K562 (cell line): ENCODE measurements at places on chromosomes 2 and 18. TPM values are rescaled to one million over a fixed set of nuclear protein-coding genes. Genes with fewer than 3 reads are reported as not detected.

Gene POTEI
- 3.7 and 3.9 TPM in 2 replicates for total RNA-seq

Gene KANSL1L
- 2.2 and 2.8 TPM in 2 replicates for total RNA-seq

Gene ALKAL2
- total RNA-seq, result not detected in 2 replicates

Gene STK11IP
- total RNA-seq, result 20.6 and 21.7 TPM in 2 replicates

Gene NGEF
- total RNA-seq, result 0.09 and 0.11 TPM in 2 replicates

Gene PLEKHA3
- 19.6 and 23.4 TPM in 2 replicates for total RNA-seq

Gene WDR35
- total RNA-seq, result 9.2 and 9.6 TPM in 2 replicates

Gene INHBB
- 0.11 TPM in 1 of 2 replicates, not detected in the other for total RNA-seq

Gene ZSWIM2
- not detected in 2 replicates for total RNA-seq

Gene OSBPL6
- 12.6 TPM in 2 replicates for total RNA-seq

Gene RFTN2
- not detected in 2 replicates for total RNA-seq

Gene PKDCC
- 1.3 and 1.5 TPM in 2 replicates for total RNA-seq

Gene TNFRSF11A
- total RNA-seq, result 0.04 TPM in 2 replicates

Gene IL1RL1
- total RNA-seq, result 0.44 and 1.0 TPM in 2 replicates

Gene MEP1B
- total RNA-seq, result not detected in 2 replicates

Gene CPLX4
- not detected in 2 replicates for total RNA-seq

Gene COPS9
- total RNA-seq, result 83.2 and 94.4 TPM in 2 replicates

Gene LIMS3
- total RNA-seq, result 0.74 and 1.8 TPM in 2 replicates

Gene GRHL1
- 4.6 and 5.5 TPM in 2 replicates for total RNA-seq

Gene SRBD1
- 13.0 and 14.6 TPM in 2 replicates for total RNA-seq

Gene VWC2L
- not detected in 2 replicates for total RNA-seq

Gene COL4A4
- 0.07 TPM in 1 of 2 replicates, not detected in the other for total RNA-seq

Gene CYP27A1
- total RNA-seq, result 0.20 and 0.34 TPM in 2 replicates

Gene DNAJC10
- 75.3 and 81.9 TPM in 2 replicates for total RNA-seq

Gene SRD5A2
- total RNA-seq, result not detected in 2 replicates

Gene EVX2
- total RNA-seq, result not detected in 2 replicates

Gene RNF152
- 0.02 and 0.04 TPM in 2 replicates for total RNA-seq

Gene IKZF2
- total RNA-seq, result 0.47 and 0.65 TPM in 2 replicates

Gene LRRTM1
- not detected in 2 replicates for total RNA-seq

Gene TBR1
- total RNA-seq, result not detected in 2 replicates

Gene PPP4R1
- total RNA-seq, result 83.2 and 95.5 TPM in 2 replicates

Gene FHOD3
- 0.11 TPM in 1 of 2 replicates, not detected in the other for total RNA-seq

Gene POLR1A
- total RNA-seq, result 62.6 and 72.1 TPM in 2 replicates

Gene CFAP221
- 0.35 and 0.51 TPM in 2 replicates for total RNA-seq

Gene UGT1A4
- total RNA-seq, result not detected in 2 replicates

Gene TRABD2A
- 0.31 and 0.33 TPM in 2 replicates for total RNA-seq

Gene HMSD
- 0.33 and 0.87 TPM in 2 replicates for total RNA-seq

Gene DLX2
- 3.6 and 4.3 TPM in 2 replicates for total RNA-seq

Gene SATB2
- total RNA-seq, result 34.0 and 34.3 TPM in 2 replicates
